ENCODE measurements at places on chromosomes 5 and 9. TPM values are rescaled to one million over a fixed set of nuclear protein-coding genes. Genes with fewer than 3 reads are reported as not detected.

Gene SPINK4
- total RNA-seq, result not detected

Gene DRD1
- not detected for total RNA-seq

GRCh38 chr9:111730937-111731567, 63.7 kb downstream of the SHOC1 start:
- no peaks in the 10 kb centered on the region for H3K27me3 ChIP-seq
- H3K36me3 ChIP-seq, result no peaks in the 10 kb centered on the region
- no peak overlapping the region for H3K27ac ChIP-seq
- H3K4me1 ChIP-seq, result no peaks in the 10 kb centered on the region
- DNase-seq, result no peak

DNA sequence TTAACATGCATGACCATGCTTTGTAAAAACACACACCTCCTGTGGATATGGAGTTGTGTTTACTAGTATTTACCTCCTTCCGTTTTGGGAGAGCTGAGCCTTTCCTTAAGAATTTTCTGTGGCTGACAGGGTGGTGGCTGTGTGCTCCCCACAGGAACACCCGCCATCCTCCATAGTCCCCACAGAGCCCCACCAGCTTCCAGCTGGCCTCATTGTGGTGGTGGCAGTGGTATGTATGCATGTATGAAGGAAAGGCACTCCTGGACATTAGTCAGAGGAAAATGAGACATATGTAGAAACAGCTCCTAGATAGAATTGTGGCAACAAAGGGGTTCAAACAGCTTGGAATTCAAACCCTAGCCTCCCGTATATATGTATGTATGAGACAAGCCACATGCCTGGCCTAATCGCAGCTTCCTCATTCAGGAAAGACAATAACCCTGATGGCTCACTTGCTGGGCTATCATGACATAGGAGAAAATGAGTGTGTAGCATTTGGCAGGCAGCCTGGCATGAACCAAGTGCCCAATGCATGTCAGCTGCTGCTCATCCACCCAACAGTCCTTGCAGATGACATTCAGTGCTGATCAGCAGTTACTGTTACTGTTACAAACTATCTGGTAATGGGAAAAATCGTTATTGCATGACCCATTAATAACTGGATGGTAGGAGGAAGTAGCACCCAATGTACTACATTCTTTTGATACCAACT, 459.7 kb downstream of the EBF1 start:
- peaks cover 19% of the 10 kb centered on the region for H3K4me1 ChIP-seq
- no peak for DNase-seq
- no peak overlapping the region for H3K4me3 ChIP-seq
- no peak overlapping the region for H3K27ac ChIP-seq

Gene PCDHB4
- total RNA-seq, result 1.9 TPM

Gene CSF1R
- total RNA-seq, result not detected

GRCh38 chr5:1014781-1015221, 6.2 kb downstream of the NKD2 start:
- H3K27ac ChIP-seq, result no peak overlapping the region
- no peak overlapping the region for H3K4me3 ChIP-seq
- no peaks in the 10 kb centered on the region for H3K36me3 ChIP-seq
- peaks cover 13% of the 10 kb centered on the region for H3K4me1 ChIP-seq

DNA sequence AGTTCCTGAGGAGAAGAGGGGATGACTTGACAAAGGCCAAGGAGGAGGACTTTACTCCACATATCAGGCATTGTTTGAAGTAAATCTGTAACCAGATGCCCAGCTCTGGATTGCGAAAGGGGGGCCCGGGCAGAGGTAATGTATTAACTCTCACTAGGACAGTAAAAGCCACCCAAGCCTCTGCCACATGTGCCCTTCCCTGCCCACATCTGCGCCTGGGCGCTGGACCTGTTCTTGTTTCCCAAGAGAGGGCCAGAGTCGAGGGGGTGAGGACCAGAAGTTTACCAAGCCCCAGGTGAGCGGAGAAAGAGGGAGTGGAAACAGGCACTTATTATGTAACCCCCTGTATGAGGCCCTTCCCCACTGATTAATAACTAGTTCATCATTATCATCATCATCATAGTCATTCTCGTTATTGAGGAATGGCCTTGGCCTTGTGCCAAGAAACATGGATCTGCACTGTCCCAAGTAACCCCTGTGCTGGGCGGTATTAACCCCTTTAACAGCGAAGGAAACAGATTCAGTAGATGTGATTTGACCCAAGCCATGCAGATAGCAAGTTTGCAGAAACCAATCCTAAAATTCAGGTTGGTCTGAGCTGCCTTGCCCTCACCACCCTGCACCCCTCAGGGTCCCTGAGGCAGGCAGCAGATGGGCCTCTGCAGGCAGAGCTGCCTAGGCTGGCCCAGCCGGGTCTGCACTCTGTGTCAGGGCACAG, at the start of gene SLC23A1:
TSS of gene SLC23A1 (minus strand) at position 23 of the 718 bp plus-strand sequence. CDS start 44 bp downstream, outside the sequence.
- H3K4me3 ChIP-seq, result no peak within 1 kb of the TSS
- H3K27me3 ChIP-seq, result no peaks in the 10 kb centered on the region
- DNase-seq, result no peak
- H3K36me3 ChIP-seq, result no peaks in the 10 kb centered on the region
- no peak within 1 kb of the TSS for H3K27ac ChIP-seq
- peaks cover 2% of the 10 kb centered on the region for H3K4me1 ChIP-seq

- H3K36me3 ChIP-seq, result no peaks in the 10 kb centered on the region
- H3K4me3 ChIP-seq, result no peak overlapping the region
- H3K27ac ChIP-seq, result no peak overlapping the region
- peak; percentile 36 for DNase-seq
Measured at GRCh38 chr9:6305954-6306563, 22.1 kb upstream of the TPD52L3 start.

Gene TGFBR1
- total RNA-seq, result 138 TPM

GRCh38 chr5:66515209-66515608, 81.0 kb upstream of the MAST4 start:
- peaks cover 14% of the 10 kb centered on the region for H3K4me1 ChIP-seq
- no peak overlapping the region for H3K4me3 ChIP-seq
- DNase-seq, result no peak

GRCh38 chr9:37332578-37332977, 89.9 kb upstream of the GRHPR start:
- no peak overlapping the region for H3K27ac ChIP-seq
- H3K4me3 ChIP-seq, result no peak overlapping the region
- DNase-seq, result no peak
- H3K4me1 ChIP-seq, result peaks cover 12% of the 10 kb centered on the region
- H3K27me3 ChIP-seq, result no peaks in the 10 kb centered on the region

Gene KCNN2
- 5.2 TPM for total RNA-seq
